ENCODE measurements at places on chromosomes 12 and 14.

DNA sequence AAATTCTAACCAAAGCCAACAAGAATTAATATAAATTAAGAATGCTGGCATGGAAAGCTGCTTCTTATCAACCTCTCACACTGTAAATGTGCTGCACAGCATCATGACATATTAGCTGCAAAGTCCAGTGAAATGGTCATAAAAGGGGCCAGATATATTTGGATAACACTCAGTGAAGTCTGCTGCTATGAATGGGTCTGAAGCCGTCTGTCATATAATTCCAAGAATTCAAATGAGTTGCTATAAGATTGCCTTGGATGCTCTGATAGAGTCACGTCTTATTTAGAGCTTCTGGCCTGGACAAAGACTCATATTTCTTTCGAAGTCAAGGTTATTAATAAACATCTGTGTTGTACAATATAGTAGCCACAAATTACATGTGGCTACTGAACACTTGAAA lies 54.3 kb upstream of the OVCH1 start:
- no peak for DNase-seq

GRCh38 chr12:130439250-130439649 lies 101.6 kb downstream of the PIWIL1 start:
- DNase-seq: no peak

DNA sequence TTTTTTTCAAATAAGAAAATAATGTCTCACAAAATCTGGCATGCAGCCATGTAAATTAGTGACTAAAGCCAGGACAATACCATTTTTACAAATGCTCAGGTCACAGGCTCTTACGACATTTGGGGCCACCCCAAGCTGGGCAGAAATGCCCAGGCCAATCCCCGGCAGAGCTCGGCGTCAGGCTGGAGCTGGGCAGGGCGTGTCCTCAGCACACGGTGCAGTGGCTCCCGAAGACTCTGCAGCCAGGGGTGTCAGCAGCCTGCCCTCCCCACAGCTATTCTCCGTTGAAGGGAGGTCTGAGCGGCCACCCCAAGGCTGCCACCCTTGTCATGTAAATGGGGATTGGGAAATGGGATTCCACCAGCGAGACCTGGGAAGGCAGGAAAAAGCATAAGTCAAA lies 158.6 kb downstream of the DICER1 start:
- no peak for DNase-seq

DNA sequence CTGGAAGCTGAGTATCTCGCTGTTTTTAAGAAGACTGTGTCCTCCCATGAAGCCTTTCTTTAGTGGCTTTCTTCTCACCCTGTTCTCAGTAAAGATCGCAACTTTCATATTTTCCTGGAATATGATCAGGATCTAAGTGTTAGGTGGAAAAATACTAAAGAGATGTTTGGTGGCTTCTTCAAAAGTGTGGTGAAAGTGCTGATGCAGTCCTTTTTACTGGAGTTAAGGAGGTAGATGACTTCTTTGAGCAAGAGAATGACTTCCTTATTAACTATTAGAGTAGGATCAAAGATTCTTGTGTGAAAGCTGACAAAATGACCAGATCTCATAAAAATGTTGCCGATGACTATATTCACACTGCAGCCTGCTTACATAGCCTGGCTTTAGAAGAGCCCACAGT lies 141.6 kb downstream of the SLC5A8 start:
- no peak for DNase-seq

DNA sequence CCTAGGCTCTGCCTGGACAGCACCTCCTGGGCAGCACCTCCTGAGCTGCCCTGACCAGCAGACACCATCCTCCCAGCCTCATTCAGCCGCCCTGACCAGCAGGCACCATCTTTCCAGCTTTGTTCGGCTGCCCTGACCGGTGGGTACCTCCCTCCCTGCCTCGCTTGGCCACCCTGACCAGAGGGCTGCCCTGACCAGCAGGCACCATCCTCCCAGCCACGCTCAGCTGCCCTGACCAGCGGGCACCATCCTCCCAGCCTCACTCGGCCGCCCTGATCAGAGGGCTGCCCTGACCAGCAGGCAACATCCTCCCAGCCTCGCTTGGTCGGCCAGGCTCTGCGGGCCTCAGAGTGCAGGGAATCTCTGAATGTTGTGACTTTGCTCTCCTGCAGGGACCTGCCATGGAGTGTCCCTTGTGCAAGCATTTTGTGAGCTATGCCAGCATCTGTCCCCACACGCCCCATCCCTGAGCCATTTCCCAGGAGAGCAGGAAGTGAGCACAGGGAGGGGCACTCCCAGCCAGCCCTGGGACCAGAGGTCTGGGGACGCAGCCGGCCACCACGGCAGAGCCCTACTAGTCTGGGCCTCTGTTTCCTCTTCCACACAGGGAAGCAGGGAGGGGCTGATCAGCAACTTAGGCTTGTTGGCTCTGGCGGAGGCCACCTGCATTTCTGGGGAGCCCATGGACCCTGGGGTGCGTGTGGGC lies 265.5 kb downstream of the SEC23A start:
- DNase-seq: no peak

DNA sequence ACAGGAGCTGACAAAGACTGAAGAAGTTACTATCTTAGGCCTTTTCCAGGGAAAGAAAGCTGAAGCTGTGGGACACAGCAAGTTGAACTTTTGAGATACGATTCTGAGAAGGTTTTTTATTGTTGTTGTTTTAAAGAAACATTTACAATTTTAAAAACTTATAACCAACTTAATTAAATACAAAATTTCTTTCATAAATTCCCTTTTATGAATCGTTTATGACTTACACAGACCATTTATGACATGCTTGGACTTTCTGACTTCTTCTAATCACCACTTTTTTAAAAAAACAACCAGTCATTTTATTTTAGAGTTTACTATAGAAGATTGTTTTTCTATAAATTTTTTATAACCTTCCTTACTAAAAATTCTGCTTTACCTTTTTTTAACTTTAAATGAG lies 68.7 kb downstream of the DHRS2 start:
- no peak for DNase-seq

DNA sequence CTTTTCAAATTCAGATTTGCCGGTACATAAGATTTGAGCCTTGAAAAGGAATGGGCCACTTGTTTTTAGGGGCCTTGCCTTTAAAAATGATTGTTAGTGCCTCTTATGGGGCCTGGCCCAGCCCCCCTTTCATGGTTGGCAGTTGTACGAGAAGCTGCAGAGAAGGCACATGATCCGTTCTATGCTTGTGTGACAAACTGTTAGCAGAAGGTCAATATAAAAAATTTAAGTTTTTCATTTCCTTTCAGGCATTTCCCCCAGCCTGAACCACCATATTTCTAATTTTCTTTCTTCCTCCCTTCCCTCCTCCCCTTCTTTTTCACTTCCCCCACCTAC lies 119.1 kb downstream of the PLXNC1 start:
- DNase-seq: no peak

- DNase-seq: no peak
Measured at GRCh38 chr14:36439766-36440165, 80.3 kb downstream of the NKX2-1 start.

DNA sequence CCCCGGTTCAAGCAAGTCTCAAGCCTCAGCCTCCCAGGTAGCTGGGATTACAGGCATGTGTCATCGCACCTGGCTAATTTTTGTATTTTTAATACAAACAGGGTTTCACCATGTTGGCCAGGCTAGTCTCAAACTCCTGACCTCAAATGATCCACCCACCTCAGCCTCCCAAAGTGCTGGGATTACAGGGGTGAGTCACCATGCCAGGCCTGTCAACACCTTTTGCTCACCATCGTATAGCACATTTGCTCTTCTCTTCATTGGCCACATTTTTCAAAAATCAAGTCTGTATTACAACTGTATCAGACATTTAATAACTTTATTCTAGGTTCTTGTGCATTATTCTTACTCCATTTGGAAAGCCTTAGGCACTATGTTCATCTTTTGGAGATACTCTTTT lies 50.3 kb downstream of the BCAT1 start:
- DNase-seq: no peak

DNA sequence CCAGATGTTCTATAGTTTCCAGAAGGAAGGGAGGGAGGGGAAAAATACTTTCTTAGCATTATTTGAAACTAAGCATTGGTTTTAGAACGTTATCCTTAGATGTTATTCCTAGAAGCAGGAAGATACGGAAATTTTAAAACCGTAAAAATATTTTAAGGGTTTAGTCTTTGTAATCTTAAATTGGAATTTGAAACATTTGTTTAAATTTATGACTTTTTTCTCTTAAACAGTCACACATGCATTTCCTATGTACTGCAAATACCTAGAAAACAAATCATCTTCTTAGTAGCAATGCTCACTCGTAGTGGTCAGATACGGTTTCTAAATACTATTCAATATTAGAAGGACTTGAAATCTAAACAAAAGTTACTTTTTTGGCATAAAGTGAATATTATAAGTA lies 282.0 kb downstream of the ERC1 start:
- DNase-seq: no peak

- peak; percentile 9 for DNase-seq
Measured at GRCh38 chr12:113912760-113913329, 53.3 kb downstream of the RBM19 start.

Measured in SHP77 treated with DMSO at 0.1 percent for 48 hours (cell line).